ENCODE measurements at places on chromosomes 4 and X.

DNA sequence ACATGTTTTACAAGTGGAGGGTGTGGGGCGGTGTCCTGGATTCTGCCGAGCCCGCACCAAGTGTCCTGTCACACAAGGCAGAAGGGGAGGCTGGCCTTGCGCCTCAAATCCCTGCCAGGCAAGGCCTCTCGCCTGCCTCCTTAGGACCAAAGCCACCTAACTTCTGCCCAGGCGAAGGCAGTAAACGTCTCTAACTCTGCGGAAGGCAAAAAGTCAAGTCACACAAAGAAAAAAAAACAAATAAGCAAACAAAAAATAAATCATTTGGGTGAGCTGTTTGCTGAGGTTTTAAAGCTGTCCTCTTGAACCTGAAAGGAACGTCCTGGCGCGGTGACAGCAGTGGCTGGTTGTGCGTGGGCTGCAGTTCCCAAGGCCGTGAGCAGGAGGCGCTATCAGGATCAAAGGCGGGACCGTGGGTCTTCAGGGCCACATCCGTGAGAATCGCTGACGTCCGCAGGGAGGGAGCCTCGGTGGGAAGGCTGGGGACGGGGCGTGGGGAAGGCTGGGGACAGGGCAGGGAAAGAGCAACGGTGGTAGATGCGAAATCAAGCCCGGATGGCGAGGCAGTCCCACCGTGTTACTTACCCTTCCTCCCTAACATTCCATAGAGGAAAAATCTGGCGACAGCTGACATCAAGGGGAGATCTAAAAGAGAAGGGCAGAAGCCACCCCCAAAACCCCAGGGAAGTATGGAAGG, 99.1 kb downstream of the TRAPPC11 start:
- peak; percentile 71 for DNase-seq

DNA sequence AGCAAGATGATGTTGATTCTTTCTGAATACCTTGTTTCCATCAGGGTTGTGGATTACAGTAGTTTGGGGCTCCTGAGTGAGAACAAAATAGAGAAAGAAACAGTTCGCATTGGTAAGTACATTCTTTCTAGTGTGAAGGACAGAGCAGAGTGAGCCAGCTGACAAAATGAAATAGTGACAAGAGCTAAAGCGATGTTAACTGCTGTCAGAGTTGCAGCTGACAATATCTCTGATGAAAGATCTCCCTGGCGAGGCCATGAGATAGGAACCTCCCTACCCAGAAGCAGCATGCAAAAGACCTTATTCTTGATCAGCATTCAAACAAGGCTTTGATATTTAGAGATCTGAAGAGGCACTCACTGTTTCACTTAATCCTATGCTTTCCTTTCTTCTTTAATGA, 258.6 kb downstream of the CAMK2D start:
- DNase-seq: no peak

DNA sequence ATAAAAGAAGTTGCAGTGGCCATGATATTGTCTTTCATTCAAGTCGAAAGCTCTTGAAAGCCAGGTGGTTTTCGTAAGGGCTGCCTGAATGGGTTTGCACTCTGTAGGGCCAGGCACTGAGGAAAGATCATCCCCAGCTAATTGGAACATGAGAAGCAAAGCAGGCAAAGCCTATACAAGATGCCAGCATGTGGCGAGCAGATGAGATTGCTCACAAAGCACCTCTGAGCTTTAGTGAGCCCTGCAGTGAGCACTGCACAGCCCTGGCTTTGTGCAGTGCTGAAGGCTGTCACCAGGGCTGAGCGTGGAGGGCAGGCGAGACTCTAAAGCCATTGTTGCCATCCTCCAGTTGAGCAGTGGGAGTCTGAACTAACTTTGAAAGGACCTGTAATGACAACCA, 53.8 kb downstream of the HADH start:
- DNase-seq: no peak

GRCh38 chr4:54553001-54553400, 104.8 kb upstream of the KIT start:
- DNase-seq: no peak

- no peak for DNase-seq
Measured at GRCh38 chrX:85544609-85545008, 165.1 kb upstream of the POF1B start.

GRCh38 chr4:176883681-176884418, 91.1 kb upstream of the VEGFC start:
- DNase-seq: no peak

GRCh38 chr4:25861951-25862410, 807 bp downstream of the SEL1L3 start:
- DNase-seq: peak; percentile 37

DNA sequence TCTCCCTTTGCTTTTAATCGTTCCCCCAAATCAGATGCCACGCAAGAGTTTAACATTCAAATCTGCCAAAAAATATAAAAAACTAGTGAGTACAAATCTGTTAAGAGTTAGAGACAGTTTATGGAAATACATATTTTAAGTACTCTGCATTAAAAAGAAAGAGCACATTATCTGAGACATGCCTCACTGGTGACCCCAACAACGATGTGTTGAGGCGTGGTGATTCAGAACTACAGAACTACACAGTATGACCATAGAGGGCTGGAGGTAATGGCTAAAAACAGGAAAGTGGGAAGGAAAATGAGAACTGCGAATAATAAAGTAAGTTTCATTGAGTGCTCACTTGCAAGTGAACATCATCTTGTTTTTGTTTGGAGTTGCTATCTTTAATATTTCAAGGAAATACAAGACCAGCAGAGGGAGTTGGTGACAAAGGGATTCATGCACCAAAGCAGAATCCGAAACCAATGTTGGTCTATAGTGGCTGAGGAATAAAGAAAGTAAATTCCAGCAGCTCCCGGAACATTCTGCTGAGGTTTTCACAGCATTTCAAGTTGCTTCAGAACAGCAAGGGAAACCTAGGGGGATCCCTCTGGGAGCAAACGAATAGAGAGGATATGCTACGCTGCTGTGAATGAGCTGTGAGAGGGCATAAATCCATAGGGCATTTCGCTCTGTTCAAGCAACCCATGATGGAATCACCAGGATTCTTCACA, 92.2 kb downstream of the DCHS2 start:
- DNase-seq: no peak

GRCh38 chr4:1250527-1250812, 1.5 kb upstream of the CTBP1 start:
- no peak for DNase-seq

- DNase-seq: no peak
Measured at GRCh38 chr4:52604215-52604614, 54.9 kb downstream of the USP46 start.

GRCh38 chrX:45888518-45888917, 656.7 kb downstream of the ZNF674 start:
- no peak for DNase-seq

Measured in iPS-NIHi11 (cell line).